ENCODE measurements at places on chromosomes 5 and 9.
A peak's percentile ranks its signal among the peaks of the same experiment; 100 is the strongest.

GRCh38 chr9:110898866-110899265, 139.4 kb downstream of the LPAR1 start:
- no peak for DNase-seq

DNA sequence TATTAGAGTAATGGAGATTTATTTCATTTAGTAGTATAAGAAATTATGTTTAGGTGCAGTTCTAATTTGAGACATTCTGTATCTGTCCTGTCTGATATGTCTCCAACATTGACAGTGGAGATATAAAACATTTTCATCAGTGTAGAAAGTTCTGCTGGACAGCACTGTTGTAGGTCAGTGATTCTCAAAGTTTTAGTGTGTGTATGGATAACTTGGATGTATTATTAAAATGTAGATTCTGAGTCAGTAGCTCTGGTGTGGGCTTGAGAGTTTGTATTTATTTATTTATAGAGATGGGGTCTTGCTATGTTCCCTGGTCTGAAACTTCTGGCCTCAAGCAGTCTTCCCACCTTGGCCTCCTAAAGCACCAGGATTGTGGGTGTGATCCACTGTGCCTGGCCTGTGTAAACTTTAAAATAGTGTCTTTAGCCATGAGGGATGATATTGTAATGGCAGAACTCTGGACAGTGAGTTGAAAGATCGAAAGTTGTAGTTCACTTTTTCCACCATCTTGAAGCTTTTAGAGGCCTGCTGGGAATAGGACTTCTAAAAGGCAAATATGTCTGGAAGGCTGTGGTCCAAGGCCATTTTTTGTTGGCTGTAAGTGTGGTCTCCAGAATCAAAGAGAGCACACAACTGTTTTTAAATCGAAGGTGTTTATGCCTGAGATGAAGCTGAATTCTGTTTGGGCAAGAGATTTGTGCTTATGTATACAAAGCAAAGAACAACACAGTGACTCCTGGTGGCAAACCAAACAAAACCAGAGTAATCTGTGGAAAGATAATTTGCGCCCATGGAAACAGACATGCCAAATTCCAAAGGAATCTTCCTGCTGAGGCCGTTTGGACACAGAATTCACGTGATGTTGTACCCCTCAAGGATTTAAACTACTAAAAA, 12.4 kb downstream of the UBAP1 start:
- DNase-seq, result no peak

GRCh38 chr5:169805527-169805934, 168.5 kb downstream of the DOCK2 start:
- DNase-seq, result no peak

- no peak for DNase-seq
Measured at GRCh38 chr9:114056527-114056926, 21.6 kb downstream of the AMBP start.

- DNase-seq, result no peak
Measured at GRCh38 chr9:127974001-127974768, 6.6 kb downstream of the EEIG1 start.

DNA sequence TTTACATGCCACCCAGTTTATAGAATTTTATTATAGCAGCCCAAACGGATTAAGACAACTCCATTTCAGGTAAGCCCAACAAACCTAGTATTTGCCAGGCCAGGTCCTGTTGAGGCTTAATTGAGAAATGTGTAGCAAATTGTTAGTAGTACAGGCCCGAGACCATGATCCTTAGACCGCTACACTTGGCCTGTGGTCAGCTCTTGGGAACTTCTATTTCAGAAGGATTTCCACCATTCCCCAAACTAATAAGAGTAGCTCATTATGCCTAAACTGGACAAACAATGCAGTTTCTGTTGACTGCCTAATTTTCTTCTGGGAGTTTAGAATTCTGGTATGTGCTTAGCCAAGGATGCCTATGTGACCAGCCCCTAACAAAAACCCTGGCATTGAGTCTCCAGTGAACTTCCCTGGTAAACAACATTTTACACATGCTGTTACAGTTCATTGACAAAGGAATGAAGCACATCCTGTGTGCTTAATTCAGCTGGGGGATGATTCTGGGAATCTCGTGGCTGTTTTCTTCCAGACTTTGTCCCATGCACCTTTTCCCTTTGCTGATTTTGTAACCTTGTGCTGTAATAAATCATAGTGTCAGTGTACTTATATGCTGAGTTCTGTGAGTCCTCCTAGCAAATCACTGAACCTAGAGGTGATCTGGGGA, 5.6 kb upstream of the GPX3 start:
- DNase-seq, result no peak

- no peak for DNase-seq
Measured at GRCh38 chr9:108704156-108704852, 151.5 kb downstream of the ACTL7B start.

DNA sequence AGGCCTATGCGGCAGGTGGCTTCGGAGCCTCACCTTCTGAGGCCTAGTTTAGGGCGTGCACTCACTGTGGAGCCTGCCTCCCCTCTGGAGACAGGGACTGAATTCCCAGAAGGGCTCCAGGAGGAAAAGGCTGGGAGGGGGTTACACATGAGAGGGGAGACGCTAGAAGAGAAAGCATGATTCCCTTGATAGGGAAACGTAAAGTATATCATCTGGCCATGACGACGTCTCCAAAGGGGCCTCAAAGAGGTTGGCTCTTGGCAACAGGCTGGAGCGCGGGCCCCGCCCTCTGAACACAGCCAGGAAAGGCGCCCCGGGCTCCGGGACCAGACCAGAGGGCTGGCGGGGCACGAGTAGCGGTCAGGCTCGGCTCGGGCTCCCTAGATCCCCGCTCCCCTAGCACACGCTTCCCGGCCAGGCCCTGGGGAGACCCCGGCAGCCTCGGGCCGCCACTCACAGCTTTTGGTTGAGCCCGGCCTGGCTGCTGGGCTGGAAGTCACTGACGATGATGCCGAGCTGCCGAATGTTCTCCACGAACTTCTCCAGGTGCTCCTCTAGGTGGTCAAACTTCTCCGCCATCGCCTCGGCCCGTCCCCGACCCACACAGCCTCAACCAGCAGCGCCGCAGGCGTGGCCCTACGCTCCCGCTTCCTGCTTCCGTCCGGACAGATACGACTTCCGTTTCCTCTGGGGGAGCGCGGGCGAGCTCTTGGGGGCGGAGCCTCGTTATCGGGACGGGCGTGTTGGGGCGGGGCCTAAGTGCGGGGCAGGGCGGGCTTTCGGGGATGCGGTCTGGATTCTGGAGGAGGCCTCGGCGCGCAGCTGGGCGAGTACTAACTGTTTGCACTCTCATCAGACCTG, at the start of gene MED10:
Gene MED10 (minus strand): TSS at position 643 of the 861 bp plus-strand sequence. CDS start 64 bp downstream, at position 579.
- DNase-seq, result peak; percentile 98

DNA sequence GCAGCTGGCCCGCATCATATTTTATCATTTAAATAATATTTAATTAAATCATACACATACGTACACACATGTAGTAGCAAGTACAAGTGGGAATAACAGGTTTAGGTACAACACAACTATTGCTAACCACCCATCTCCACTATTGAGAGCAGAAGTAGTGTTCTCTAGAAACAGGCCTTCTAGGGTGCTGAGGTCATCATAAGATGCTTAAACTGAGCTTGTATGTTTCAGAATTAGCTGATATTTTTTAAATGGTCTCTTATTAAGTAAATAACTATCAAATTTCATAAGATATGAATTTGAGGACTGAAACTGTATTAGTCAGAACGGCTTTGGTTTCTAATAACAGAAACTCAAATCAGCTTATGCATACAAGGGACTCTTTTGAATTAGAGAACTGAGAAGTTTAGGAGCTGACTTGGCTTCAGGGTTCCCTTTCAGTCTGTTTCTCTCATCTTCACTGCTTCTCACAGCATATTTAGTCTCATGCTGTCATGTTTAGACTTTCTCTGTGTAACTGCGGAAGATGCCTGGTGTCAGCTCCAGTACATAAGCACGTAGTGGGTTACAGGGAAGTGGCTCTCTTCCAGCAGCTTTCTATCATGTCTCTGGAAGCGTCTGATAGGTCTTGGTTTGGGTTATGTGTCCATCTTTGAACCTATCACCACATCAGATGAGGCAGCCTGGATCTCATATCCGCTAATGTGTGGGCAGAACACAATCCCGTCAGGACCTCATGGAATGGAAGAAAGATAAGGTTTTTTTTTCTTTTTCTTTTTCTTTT, 25.0 kb upstream of the OCLN start:
- DNase-seq, result no peak

GRCh38 chr9:87954230-87954629, 20.1 kb downstream of the CDK20 start:
- DNase-seq, result no peak

- no peak for DNase-seq
Measured at GRCh38 chr5:83406906-83407305, 64.6 kb upstream of the VCAN start.

DNA sequence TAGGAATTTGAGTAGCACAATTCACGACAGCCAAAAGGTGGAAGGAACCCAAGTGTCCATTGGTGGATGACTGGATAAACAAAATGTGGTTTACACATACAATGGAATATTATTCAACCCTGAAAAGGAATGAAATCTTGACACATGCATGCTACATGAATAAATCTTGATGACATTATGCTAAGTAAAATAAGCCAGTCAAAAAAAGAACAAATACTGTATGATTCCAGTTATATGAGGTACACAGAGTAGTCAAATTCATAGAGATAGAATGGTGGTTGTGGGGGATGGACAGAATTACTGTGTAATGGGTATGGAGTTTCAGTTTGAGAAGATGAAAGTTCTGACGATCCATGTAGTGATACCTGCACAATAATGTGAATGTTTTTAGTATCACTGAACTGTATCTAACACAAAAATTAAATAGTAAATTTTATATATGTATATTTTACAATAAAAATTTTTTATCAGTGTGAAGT, 117.7 kb upstream of the GNA14 start:
- no peak for DNase-seq

- DNase-seq, result no peak
Measured at GRCh38 chr9:79352322-79352721, 219.4 kb upstream of the TLE4 start.

- DNase-seq, result no peak
Measured at GRCh38 chr9:115548609-115549260, 430.8 kb upstream of the TNC start.

GRCh38 chr9:136943291-136944211, 987 bp downstream of the FBXW5 start:
- DNase-seq, result peak; percentile 52

GRCh38 chr5:61704289-61704688, 372.2 kb downstream of the ZSWIM6 start:
- no peak for DNase-seq

- no peak for DNase-seq
Measured at GRCh38 chr9:107685901-107686300, 196.3 kb upstream of the KLF4 start.

DNA sequence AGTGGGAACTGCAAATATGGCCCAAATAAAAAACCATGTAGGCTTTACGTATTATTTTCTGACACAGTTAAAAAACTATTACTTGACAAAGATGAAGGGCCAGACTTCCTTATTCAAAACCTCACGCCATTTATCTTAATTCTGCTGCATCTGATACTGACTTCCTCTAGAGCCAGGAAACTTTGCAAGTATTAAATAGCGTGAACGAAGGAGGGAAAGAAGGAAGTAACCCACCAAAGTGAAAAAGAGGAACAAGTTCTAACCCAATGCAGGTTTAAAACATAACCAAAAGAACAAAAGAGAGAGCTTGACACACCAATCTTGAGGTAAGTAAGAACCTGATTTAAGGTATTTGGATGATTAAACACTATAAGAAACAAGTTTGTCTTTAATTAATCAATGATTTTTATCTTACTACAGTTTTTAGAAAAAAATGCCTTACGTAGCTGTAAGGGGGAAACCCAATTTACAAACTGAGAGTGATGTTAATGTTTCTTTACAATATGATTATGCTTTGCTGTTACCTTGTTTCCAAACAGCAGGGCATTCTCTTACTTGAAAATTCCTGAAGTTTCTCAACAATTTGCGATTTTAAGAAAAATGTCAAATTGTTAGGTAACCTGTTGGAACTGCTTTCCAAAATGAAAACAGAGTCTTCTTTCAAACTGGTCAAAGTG, at the start of gene GAPT:
Gene GAPT (plus strand): TSS at position 220 of the 677 bp plus-strand sequence. CDS start 3,102 bp downstream, outside the sequence.
- no peak for DNase-seq

DNA sequence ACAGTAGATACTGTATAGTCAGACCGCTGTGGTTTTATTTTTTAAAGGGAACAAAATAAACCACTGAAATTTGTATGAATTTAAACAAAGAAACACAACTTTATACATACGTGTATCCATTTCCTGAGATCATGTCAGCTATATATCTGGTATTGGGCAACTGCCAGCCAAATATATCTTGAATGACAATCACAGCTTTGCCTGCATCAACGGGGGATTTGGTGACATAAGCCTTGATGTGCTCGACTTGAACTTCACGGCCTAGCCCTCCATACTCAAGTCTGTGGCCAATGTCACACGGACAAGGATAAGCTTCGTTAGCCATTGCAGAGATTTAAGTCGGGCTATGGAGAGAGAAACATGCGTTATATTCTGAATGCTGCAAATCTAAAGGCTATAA, 17.3 kb downstream of the CMBL start:
- DNase-seq, result no peak

- DNase-seq, result no peak
Measured at GRCh38 chr5:128904805-128905567, 60.3 kb upstream of the SLC27A6 start.

- DNase-seq, result no peak
Measured at GRCh38 chr5:170155771-170156170, 50.1 kb downstream of the FOXI1 start.

GRCh38 chr9:83081846-83082245, 18.9 kb upstream of the RASEF start:
- DNase-seq, result no peak

DNA sequence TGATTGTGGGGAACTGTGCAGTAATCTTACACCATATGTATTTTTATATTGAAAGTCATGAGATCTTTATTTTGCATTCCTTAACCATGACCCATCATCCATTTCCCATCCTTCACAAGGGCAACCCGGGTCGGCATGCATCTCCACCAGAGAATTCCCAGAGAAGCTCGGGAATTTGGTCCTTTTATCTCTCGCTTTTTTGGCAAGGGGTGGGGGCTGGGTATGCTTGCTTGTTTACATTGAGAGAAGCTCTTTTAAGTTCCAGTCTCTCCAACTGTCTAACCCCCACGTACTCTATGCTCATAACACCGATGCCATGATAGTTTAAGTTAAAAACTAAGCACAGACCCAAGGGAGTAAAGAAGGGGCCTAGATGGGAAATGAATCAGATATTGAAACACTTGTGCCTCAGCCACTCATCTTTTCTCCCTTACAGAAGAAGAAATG, 109.9 kb upstream of the NFIB start:
- peak; percentile 29 for DNase-seq

- no peak for DNase-seq
Measured at GRCh38 chr9:96859461-96860198, 5.3 kb upstream of the ZNF782 start.

All from urothelium cell line (cell line).